ENCODE measurements at places on chromosomes 13 and 19.
A peak's percentile ranks its signal among the peaks of the same experiment; 100 is the strongest.

GRCh38 chr13:29434217-29434945 is 161.1 kb downstream of the SLC7A1 start:
- no peak for DNase-seq

DNA sequence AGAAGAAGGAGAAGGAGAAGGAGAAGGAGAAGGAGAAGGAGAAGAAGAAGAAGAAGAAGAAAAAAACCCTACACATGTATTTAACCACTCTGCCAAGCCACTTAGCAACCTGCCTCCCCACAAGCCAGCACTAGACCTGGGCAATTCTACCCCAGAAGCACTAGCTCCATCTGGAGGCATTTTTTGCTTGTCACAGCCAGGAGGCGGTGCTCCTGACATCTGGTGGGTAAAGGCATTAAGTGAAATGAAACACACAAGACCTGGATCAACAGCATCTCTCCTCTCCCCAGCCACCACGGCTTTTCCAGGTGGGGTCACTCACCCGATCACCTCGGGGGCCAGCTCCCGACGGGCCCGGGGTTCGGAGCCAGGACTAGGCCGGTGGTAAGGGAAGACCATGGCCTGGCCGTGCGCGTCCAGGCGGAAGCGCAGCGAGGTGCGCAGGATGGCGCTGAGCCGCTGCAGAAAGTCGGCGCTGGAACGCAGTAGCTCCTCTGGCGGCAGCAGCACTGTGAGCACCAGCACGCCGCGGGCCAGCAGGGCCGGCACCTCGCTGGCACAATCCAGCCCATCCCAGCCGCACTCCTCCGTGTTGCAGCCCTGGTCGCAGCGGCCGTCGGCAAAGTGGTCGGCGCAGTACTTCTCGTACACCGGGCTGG is 26.9 kb downstream of the NOTCH3 start:
- DNase-seq, result peak; percentile 52

DNA sequence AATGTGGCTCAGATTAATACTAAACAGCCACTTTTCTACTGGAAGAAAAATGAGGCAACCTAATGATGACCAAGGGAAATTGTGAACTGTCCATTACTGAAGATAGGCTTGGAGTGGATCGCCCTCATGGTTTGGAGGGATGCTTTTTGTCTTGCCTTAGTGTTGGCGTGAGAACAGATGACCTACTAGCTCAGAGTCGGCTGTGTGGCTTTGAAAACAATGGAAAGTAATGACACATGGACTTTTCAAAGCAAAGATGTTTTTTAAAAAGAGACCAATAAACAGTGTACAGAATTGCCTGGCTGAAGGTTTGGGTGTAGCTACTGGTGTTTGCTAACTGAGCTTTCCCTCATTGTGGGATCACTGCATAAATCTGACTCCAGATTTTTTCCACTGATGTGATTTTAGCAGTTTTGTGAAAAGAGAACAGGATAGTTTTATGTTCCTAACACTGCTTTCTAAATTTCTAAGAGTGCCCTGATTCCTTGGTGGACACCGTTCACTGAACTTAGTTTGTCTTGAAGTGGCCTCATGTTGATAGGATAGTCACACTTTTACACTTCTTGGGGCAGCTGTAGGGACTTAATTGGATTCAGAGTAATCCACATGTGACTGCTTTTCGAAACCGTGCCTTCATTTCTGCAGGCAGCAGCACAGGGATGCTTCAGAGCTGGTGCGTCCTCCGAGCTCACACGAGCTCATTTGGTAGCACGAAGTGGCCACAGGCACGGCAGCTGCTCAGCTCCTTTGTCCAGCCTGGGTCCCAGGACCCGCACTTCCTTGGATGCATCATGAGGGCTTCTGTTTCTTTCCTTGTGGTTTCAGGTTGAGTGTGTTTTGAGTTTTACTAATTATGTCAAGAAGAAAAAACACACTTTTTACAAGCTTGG is 4.3 kb downstream of the CEBPG start:
- DNase-seq, result no peak

DNA sequence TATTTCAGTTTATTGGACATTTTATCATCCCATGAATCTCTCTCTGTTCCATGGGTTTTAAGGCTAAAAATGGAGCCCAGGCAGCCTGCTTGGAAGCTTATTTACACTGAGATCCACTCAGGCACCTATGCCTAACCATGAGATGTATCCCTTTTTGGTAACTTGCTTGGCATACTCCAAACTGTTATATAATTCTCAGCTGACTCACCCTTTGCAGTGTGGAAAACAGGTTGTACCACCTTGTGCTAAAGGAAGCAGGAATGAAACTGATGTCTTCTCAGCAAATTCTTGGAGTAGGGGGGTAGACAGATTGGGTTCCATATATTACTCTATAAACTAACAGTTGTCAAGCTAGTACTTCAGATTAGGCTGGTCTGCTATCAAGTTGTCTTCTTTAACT is 483.6 kb downstream of the KLF5 start:
- DNase-seq, result no peak

DNA sequence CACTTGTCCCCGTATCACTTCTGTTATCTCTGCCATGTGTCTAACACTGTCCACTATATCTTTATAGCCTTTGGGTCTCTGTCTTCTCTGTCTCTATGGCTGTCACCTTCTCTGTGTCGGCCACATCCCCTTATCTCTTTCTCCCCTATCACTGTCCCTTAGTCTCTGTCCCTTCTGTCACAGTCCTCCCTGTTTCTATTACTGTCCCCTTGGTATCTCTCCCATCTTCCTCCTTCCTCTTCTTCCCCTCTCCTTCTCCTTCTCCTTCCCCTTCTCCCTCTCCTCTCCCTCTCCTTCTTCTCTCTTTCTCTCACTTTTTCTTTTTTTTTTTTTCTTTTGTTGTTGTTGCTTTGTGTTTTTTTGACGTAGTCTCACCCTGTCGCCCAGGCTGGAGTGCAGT is 34.7 kb upstream of the LRRC4B start:
- no peak for DNase-seq

GRCh38 chr13:106121173-106121754 is 414.2 kb downstream of the EFNB2 start:
- DNase-seq, result no peak

DNA sequence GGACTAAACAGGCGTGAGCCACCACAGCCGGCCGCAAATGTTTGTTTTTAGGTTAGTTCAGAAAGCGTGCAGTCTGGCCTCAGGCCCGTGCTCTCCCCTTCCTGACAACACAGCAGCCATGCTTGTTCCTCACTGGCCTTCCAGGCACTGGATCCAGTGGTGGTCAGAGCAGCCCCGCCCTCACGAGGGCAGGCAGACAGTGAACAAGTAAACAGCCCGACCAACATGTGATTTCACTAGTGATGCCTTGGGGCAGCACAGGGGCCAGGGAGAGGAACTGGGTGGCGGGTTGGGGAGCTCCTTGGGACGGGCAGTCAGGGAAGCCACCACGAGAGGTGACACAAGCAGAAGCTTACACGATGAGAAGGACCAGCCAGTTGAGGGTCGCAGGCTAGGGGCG is 40.8 kb downstream of the CAPN12 start:
- DNase-seq, result no peak

GRCh38 chr19:55809381-55810058 is 22.3 kb downstream of the NLRP11 start:
- peak; percentile 67 for DNase-seq

DNA sequence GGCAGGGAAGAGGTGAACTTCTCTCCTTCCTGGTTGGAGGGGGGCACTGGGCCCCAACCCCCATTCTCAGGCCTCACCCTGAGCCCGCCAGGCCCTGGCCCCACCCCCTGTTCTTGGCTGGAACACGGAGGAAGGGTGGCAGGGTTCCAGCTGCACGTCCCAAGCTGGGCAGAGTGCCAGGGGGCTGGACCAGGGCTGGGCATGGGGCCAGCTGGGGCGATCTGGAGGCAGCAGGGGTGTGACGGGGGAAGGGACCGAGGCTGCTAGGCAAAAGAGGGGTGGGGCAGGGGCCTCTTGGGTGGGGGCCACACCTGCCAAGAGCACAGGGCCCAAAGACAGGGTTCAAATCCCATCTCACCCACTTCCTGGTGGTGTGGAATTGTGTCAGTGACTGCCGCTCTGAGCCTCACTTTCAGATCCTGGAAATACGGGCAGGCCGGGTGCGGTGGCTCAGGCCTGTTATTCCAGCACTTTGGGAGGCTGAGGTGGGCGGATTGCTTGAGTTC is 2.2 kb downstream of the HIF3A start:
- no peak for DNase-seq

- DNase-seq, result peak; percentile 85
Observed at GRCh38 chr19:45693106-45693788, 781 bp downstream of the QPCTL start.

- DNase-seq, result no peak
Observed at GRCh38 chr19:46159418-46160232, 11.6 kb downstream of the IGFL2 start.

DNA sequence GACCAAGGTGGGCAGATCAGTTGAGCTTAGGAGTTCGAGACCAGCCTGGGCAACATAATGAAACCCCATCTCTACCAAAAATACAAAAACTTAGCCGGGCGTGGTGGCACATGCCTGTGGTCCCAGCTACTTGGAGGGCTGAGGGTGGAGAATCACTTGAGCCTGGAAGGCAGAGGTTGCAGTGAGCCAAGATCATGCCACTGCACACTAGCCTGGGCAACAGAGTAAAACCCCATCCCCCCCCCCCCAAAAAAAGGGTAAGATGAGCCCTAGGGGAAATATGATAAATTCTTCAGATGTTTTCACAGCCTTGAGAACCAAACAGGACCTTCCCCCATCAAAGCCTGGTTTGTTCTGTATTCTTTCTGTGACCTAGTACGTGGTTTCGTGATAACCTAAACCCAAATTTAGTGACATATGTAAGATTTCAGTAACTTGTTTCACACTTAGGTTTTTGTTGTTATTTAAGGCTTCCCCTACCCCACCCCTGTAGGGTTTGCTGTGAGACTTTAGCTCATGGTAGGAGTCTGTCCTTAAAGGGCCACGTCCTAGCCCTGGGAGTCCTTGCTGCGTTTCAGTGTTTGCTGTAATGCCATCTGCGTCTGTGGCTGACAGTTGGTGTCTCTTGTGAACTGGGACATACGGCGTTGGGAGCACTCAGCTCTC is 49.6 kb downstream of the MYO9B start:
- DNase-seq, result no peak

DNA sequence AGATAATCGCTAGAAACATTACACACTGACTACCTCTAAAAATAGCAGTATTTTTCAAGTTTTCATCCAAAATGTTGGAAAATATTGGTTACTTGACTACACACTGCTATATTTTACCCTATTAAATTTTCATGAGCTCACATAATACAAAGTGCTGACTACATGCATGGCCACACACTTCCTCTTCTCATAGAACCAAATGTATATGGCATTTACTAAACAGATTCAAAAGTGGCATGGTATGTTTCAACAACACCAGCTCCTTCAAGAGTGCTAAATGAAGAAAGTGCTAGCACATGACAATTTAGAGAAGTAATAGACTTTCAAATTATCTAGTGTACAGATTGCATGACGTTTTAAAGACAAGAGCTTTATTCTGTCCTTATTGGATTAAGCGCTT is 780.4 kb upstream of the SLITRK6 start:
- DNase-seq, result no peak

- no peak for DNase-seq
Observed at GRCh38 chr13:38418286-38418685, 68.6 kb downstream of the UFM1 start.

- no peak for DNase-seq
Observed at GRCh38 chr19:33414667-33415605, 41.4 kb downstream of the CEBPG start.

GRCh38 chr13:42553098-42554046 is 20.6 kb upstream of the TNFSF11 start:
- DNase-seq, result no peak

DNA sequence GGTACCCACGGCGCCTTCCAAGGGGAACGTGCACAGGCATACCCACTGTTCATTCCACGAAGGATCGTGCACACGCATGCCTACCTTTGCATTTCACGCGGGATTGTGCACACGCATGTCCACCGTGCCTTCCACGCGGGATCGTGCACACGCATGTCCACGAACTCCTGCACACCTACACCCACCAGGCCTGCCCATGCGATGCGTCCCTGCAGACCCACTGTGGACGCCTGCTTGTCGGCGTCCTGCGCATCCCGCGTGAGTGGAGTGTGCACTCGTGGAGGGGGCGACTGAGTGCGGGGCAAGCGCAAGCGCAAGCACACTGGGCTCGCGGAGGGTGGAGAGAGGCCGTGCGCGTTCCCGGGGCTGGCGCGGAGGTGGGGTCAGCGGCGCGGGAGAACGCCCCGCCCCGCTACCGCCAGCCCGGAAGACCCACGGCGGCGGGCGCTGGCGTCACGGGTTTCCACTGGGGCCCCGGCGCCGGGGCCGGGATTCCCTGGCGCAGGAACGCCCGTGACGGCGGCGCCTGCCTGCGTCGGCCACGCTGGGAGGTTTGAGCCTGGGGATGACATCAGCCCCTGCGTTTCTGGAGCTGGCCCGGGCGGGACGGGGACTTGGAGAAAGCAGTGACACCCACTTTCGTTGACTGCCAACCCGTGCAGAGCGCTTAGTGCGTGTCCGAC is 18.7 kb downstream of the GADD45B start:
- DNase-seq, result peak; percentile 67

DNA sequence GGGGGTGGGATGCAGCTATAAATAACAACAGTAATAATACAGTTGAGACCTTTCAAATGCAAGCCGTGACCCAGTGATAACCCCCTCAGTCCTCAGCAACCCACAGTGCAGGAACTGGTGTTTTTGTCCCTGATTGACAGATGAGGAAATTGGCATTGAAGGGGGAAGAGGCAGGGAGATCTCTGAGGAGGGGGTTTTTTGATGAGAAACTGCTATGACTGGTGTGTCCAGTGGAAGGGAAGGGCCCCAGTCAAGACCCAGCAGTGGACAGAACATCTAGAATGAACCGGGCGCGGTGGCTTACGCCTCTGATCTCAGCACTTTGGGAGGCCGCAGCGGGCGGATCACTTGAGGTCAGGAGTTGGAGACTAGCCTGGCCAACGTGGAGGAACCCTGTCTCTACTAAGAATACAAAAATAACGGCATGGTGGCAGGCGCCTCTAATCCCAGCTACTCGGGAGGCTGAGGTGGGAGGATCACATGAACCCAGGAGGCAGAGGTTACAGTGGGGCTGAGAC is 1.9 kb downstream of the MAP1S start:
- DNase-seq, result no peak

- DNase-seq, result peak; percentile 96
Observed at GRCh38 chr19:52535771-52536447, 8.4 kb downstream of the ZNF808 start.

DNA sequence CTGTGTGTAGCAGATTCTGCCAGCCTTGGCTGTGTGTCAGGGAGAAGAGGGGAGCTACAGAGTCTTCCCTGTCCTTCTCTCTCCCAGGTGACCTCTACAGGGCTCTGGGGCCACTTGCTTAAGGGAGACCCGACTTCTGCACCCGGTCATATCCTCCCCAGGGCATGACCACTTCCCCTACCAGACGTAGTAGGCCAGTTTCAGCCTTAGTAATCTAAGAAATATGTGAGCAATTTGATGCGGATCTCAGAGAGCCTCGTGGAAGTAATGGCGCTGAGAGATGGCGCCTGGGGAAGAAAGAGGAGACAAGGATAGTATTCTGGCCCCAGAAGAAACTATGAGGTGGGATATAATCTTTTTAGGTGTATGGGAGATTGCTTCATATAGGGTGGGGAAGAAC is 41.9 kb downstream of the NFIX start:
- peak; percentile 83 for DNase-seq

- DNase-seq, result peak; percentile 42
Observed at GRCh38 chr19:4523306-4524110, 5.2 kb upstream of the PLIN4 start.

GRCh38 chr19:5340637-5341447 is at the start of gene PTPRS:
Gene PTPRS (minus strand): TSS chr19:5340812. CDS start chr19:5286140, 54,672 bp downstream.
- DNase-seq, result peak; percentile 91

- DNase-seq, result no peak
Observed at GRCh38 chr19:35116072-35116801, 614 bp downstream of the FXYD3 start.
